ENCODE measurements at places on chromosomes 1 and 21. TPM values are rescaled to one million over a fixed set of nuclear protein-coding genes. Genes with fewer than 3 reads are reported as not detected.

MFAP2 gene
- polyA plus RNA-seq: 25.5 TPM

KRTAP21-2 gene
- polyA plus RNA-seq: not detected

TBX19 gene
- 0.98 TPM for polyA plus RNA-seq

PCAT6 gene
- 1.8 TPM for polyA plus RNA-seq

RGS8 gene
- polyA plus RNA-seq: 0.11 TPM

SLC6A9 gene
- 1.6 TPM for polyA plus RNA-seq

CENPF gene
- 0.22 TPM for polyA plus RNA-seq

KCNJ9 gene
- not detected for polyA plus RNA-seq

RGS18 gene
- polyA plus RNA-seq: 2.4 TPM

PTPRU gene
- polyA plus RNA-seq: 8.1 TPM

GBP5 gene
- 1.4 TPM for polyA plus RNA-seq

SLFNL1 gene
- 0.34 TPM for polyA plus RNA-seq

C1orf87 gene
- polyA plus RNA-seq: not detected

SLAMF1 gene
- polyA plus RNA-seq: not detected

MORC3 gene
- 13.5 TPM for polyA plus RNA-seq

C1orf141 gene
- polyA plus RNA-seq: not detected

HAO2 gene
- not detected for polyA plus RNA-seq

RGS7 gene
- 0.13 TPM for polyA plus RNA-seq

ANXA9 gene
- 0.15 TPM for polyA plus RNA-seq

CFAP107 gene
- not detected for polyA plus RNA-seq

CHI3L2 gene
- 1.0 TPM for polyA plus RNA-seq

CBS gene
- polyA plus RNA-seq: 25.7 TPM

CYB5RL gene
- polyA plus RNA-seq: 3.0 TPM

PRELP gene
- polyA plus RNA-seq: 69.6 TPM

ETNK2 gene
- polyA plus RNA-seq: 11.1 TPM

TRPM2 gene
- 4.2 TPM for polyA plus RNA-seq

SYTL1 gene
- 104 TPM for polyA plus RNA-seq

Data from adipose tissue (tissue), 3 donors.